Ovary (tissue), 10 donors: ENCODE measurements at places on chromosomes 1 and 21. TPM values are rescaled to one million over a fixed set of nuclear protein-coding genes. Genes with fewer than 3 reads are reported as not detected.

Gene RPRD2
- total RNA-seq = 18.2 TPM

Gene CCDC27
- not detected for total RNA-seq

Gene C21orf91
- total RNA-seq = 14.6 TPM

Gene POGK
- 17.3 TPM for total RNA-seq

Gene SRGAP2B
- total RNA-seq = 26.2 TPM

Gene EPHB2
- total RNA-seq = 24.8 TPM

Gene PDZK1IP1
- 6.6 TPM for total RNA-seq

DNA sequence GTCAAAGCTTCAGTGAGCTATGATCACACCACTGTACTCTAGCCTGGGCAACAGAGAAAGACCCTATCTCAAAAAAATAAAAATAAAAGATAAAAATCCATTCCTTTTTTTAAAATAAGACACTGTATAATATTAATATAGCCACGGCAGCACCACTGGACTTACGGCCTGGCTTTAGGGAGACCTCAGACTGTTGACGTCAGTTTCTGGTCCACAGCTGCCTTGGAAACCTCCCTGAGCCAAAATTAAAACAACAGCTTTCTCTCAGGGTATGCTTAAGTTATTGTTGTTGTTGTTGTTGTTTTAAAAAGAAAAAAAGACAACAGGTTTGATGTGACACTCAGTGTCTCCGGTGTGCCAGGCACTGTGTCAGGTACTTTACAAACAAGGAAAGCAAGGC lies 42.0 kb downstream of the CAPZB start:
- DNase-seq = no peak

GRCh38 chr1:112472142-112472541 lies 36.6 kb upstream of the WNT2B start:
- no peak for DNase-seq

DNA sequence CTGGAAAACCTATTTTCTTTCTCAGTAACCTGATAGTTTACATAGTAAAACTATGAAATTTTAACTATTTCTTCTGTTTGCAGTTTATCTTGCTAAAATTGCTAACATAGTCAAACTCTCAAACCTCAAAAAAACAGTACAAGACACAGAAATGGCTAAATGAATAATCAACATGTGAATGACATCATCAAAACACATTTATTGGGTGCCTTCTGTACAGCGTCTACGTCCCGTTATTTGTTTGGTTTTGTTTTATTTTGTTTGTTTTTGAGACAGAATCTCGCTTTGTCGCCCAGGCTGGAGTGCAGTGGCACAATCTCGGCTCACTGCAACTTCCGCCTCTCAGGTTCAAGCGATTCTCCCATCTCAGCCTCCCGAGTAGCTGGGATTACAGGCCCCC lies 11.2 kb downstream of the RBM34 start:
- DNase-seq = no peak

DNA sequence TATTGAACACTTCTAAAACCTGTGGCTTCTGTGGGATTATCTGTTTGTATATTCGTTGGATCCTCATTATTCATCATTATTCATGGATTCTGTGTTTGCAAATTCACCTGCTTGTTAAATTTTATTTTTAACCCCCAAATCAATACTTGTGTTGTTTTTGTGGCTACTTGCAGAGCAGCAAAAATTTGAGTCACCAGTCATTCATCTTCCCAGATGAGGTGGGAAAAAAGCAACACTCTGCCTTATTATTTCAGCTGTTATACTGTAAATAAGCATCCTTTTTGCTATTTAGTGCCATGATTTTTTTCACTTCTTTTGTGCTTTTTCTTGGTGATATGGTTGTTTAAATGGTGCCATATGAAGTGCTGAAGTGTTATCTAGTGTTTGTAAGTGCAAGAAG lies 56.7 kb downstream of the RASAL2 start:
- no peak for DNase-seq

- no peak for DNase-seq
Measured at GRCh38 chr1:100445565-100445964, 92.4 kb upstream of the GPR88 start.

DNA sequence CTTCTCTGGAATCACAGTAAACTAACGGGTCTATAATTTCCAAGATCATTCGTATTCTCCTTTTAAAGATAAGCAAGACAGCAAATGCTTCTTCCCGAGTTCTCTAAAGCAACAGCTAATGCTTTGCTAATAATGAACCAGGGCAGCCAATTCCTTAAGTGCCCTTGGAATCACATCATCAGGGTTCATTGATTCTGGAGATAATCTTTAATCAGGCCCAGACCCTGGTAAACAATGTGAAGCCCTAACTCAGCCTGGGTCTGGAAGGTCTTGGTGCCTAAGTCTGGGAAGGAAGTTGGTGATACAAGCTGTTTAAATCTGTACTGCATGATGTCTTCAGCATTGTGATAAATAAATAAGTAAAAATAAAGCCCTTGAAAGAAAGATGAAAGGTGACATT lies 18.4 kb downstream of the ERI3 start:
- DNase-seq = no peak

DNA sequence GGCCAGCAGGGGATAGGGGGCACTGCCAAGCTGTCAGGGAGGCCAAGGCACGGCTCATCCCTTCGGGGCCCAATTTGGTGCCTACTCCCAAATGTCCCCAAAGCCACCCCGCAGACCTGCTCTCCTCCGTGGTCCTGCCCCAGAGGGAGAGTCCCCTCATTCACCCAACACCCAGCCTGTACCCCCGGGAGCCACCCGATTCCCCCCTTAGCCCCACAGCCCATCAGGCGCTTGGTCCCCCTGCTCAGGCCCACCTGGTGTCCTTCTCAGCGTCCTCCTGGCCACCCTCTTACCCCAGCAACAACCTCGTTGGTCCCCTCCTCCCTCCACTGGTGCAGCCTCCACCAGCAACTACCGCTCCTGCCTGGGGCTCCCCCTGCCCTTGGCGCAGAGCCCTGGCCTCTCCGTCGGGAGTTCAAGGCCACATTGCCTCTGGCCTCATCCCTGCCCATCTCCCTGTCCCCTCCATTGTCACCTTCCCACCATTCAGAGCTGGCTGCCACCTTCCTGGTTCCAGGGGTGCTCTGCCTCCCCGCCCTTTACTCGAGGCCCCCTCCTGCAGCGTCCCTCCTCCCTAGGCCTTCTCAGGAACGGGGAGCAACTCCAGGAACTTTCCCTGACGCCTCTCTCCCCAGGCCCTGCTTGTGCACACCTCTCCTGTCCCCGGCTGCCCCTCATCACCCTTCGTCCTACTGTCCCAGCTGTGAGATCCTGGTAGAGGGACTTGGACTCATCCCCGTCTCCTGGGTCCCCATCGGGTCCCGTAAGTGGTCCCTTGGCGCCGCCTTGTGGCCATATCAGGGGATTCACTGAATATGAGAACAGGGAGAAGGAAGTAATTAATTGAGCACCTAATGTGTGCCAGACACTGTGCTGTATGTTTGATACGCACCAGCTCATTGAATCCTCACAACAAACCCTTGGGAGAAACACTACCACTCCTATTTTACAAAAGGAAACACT lies 73.9 kb downstream of the RAP1GAP start:
- DNase-seq = peak; percentile 54
